ENCODE measurements at places on chromosomes 6 and 20.

DNA sequence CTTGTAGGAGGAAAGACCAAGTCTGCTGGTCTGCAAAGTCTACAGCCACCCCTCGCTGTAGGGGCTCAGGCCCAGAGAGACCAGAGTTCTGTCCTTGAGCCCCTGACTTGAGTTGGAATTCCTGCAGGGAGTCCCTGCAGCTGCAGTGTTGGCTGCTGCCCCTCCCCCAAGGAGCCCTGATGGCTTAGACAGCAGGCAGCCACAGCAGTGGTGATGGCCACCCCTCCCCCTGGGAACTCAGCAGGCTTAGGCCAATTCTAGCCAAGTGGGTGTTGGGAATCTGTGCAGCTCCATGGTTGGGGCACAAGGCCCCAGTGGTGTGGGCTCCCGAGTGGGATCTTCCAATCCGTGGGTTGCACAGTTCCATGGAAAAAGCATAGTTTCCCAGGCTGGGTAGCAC lies 345.4 kb downstream of the CD109 start:
- no peak for DNase-seq

DNA sequence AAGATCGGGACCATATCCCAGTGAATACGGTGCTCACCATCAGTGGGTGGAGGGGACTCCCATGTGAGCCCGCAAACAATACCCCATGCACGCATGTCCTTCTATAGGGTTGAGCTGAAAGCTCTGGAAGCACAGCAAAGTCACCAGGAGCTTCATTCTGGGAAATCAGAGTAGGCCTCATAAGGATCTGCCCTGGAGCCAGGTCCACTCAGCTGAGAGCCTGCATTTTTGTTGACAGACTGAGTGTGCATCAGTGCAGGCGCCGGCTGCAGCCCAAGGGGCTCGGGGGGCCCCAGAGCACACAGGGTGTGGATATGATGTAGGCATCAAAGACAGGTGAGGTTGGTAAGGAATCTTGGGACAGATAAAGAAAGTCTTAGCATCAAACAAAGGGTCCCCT lies 79.8 kb upstream of the CD93 start:
- no peak for DNase-seq

DNA sequence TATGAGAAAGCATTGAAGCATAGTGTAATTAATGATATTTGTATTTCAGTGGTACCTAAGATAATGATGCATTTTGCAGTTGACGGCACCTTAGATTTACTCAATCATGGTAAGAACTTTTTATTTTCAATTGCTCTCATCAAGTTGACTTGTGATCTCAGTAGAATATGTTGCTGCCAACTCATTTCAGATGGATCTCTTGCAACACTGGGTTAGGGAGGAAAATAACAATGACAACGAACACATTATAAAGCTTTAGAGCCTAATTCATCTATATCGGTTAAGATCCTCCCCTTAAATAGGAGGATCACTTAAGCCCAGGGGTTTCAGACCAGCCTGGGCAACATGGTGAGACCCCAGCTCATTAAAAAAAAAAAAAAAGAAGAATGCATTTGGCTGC lies 18.0 kb upstream of the TBC1D22B start:
- DNase-seq: no peak

DNA sequence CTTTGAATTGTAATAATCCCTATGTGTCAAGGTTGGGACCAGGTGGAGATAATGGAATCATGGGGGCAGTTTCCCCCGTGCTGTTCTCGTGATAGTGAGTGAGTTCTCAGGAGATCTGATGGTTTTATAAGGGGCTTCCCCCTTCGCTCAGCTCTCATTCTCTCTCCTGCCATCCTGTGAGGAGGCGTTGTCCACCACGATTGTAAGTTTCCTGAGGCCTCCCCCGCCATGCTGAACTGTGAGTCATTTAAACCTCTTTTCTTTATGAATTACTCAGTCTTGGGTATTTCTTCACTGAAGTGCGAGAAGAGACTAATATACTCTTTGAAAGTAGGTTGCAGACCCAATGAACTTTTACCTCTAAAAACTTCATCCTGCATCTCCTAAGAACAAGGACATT lies 39.2 kb upstream of the KCNG1 start:
- no peak for DNase-seq

GRCh38 chr6:17469006-17469832 lies 75.8 kb downstream of the CAP2 start:
- no peak for DNase-seq

DNA sequence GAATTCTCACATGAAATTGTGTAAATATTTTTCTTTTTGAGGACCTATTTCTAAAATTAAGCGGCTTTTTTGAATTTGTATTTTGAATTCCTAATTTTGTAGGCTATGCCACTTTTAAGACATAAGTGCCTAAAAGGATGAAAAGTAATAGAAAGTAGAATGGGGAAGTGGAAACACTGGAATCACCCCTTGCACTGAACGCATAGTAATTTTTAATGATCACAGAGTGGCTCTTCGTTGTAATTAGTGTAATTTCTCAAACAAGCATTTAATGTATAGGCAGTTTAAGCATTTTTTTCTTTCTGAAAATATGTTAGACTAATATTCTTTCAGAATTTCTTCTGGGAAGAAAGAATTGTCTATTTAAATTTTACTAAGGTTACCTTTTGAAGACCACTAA lies 73.2 kb downstream of the ARID1B start:
- no peak for DNase-seq

GRCh38 chr6:4986999-4987398 lies 16.8 kb downstream of the RPP40 start:
- no peak for DNase-seq

- DNase-seq: peak; percentile 26
Observed at GRCh38 chr6:128057946-128058345, 157.1 kb upstream of the THEMIS start.

DNA sequence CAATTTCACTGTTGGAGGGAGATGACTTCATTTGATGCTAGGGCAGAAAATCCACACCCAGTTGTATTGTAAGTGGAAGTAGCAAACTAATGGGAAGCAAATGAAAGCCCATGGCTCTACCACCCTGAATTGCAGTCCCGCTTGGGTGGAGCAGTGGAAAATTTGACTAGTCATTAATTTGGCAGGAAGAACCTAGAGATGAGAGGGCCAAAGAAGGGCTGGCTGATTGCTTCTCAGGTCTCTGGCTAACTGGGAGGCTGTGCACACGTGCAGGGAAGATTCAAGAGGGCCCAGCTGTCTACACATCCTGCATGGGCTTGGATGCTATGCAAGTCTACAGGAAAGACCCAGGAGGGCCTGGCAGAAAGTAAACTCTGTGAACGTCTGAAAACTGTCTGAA lies 466.2 kb downstream of the TFAP2A start:
- no peak for DNase-seq

- DNase-seq: no peak
Observed at GRCh38 chr6:165950316-165950715, 217.3 kb downstream of the TBXT start.

DNA sequence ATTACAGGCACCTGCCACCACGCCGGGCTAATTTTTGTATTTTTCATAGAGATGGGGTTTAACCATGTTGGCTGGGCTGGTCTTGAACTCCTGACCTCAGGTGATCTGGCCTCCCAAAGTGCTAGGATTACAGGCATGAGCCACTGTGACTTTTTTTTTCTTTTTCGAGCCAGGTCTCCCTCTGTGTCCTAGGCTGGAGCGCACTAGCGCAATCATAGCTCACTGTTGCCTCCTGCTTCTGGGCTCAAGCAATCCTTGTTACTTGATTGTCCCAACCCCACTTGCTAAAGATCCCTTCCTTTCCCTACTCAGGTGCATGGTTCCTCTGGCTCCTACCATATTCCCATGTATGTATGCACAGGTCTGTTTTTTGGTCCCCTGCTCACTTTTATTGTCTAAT lies 27.4 kb upstream of the SMIM29 start:
- DNase-seq: no peak

- no peak for DNase-seq
Observed at GRCh38 chr20:17233626-17234025, 6.8 kb downstream of the PCSK2 start.

- DNase-seq: no peak
Observed at GRCh38 chr6:24451581-24452388, 37.6 kb downstream of the GPLD1 start.

DNA sequence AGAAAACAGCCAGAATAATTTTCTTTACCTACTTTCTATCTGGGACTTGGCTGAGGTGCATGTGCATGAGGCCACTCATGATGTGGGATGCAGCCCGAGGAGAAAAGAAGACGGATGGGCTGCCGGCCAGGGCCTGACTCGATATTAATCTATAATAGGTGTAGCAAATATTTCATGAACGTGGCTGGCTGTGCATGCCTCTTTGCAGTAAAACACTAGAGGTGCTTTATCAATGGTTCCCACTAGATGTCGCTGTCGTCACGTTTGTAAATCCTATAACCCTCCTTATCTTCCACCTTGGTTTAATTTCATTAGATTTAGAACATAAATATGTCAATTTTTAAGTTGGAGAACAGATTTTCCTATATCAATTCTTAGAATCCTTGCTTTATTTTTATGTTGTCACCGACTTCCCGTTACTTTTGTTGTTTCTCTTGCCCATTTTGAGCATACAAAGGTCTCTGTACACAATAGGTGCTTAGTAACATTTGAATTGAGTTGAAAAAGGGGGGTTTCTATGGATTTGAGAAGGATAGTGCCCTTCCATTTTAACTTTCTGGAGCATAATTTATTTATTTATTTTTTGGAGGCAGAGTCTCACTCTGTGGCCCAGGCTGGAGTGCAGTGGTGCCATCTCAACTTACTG lies 19.6 kb upstream of the FERMT1 start:
- no peak for DNase-seq

DNA sequence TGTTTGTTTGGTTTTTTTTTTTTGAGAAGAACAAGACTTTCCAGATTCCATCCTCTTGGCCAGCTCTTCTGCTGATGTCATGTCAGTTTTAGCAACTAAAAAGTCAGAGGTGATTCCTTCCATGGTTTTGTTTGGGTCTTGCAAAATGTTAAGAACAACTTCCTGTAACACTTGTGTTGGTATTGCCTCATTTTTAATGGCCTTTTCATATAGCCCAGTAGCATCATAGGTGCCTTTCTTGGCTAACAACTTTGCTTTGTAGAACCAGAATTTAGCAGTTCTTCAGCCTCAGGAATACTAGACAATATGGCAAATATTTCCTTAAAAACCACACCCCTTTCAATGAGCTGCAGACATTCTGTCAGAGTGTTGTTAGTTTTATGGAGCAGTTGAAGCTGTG lies 99.5 kb upstream of the SIRPG start:
- no peak for DNase-seq

- no peak for DNase-seq
Observed at GRCh38 chr6:37005061-37005810, at the start of gene FGD2. FGD2 (plus strand) TSS chr6:37005655; CDS start chr6:37005818, 163 bp downstream.

- no peak for DNase-seq
Observed at GRCh38 chr6:117381749-117382148, 44.0 kb downstream of the ROS1 start.

GRCh38 chr6:98016565-98016964 lies 733.5 kb upstream of the MMS22L start:
- no peak for DNase-seq

DNA sequence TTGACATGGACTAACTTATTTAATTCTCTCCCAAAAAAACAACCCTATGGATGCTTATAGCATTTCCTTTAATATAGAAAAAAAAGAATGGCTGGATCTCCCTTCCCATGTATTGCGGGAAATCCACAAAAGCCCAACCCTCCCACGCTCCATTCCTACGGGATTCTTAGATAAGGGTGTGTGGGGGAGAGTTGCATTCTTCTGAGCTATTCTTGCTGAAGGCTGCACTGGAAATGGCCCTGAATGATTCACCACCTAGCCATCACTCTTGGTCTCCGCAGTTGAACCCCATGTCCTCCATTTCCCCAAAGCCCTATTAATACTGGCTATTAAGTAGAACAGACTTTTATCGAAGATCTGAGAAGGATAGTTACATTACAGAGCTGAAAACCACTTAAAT lies 41.9 kb upstream of the ADGRF5 start:
- no peak for DNase-seq

- peak; percentile 98 for DNase-seq
Observed at GRCh38 chr6:11432713-11433450, 104.7 kb upstream of the TMEM170B start.

DNA sequence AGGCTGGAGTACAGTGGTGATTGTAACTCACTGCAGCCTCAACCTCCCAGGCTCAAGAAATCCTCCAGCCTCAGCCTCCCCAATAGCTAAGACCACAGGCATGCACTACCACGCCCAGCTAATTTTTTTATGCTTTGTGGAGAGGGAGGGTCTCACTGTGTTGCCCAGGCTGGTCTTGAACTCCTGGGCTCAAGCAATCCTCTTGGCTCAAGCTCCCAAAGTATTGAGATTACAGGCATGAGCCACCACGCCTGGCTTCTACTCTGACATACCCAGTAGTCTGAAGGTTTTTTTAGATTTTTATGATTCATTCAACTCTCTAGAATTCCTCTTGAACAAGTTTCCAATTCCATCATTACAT lies 1.3 kb upstream of the ARHGAP18 start:
- no peak for DNase-seq

- no peak for DNase-seq
Observed at GRCh38 chr6:91281901-91282300, 695.0 kb upstream of the MAP3K7 start.

DNA sequence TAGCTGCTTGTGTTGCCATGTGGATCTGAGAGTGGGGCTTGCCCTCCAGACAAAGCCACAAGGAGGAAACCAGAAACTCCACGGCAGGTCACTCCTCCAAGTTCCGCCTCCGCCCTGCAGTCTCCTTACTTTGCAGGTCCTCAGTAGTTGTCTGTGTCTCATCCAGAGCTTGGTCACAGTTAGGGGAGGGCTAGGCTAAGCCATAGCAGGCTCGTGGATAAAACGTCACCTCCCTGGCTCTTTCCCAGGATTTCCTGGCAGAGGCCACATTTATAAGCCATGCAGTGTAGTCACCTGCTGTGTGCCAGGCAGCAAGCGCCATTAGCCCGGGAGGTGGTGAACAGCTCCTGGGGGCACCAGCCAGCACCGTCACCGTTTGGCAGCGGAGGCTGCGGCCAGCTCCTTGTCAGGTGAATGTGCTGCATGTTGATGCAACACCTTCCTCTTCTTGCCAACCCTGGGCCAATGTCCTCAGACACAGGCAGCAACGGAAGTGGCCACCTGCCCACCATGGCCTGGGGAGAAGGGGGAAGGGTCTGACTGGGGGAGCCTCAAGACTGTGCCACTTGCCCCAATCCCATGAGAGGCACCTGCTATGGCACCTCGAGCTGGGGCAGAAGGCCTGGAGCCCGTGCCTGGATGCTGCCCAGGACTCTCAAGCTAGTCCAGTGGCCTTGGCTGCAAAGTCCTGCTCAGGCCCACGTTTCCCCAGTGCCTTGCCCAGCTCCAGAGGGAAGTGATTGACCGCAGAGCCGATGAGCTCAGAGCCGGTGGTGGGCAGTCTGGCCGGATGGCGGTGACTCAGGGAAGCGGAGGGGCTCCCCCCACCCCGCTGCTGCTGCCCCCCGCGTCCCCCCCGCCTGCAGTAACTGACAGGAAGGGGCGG lies 39.0 kb upstream of the SLCO4A1 start:
- DNase-seq: no peak

- DNase-seq: no peak
Observed at GRCh38 chr6:9710574-9710973, 704.3 kb downstream of the TFAP2A start.

- no peak for DNase-seq
Observed at GRCh38 chr6:77707603-77708002, 54.8 kb downstream of the MEI4 start.

- DNase-seq: no peak
Observed at GRCh38 chr6:106452628-106453027, 92.1 kb downstream of the CRYBG1 start.

Measured in BJ (cell line).